ENCODE measurements at places on chromosomes 4 and X.

- DNase-seq: no peak
These were observed 10.8 kb downstream of the PLAC1 start for GRCh38 chrX:134647477-134647877.

DNA sequence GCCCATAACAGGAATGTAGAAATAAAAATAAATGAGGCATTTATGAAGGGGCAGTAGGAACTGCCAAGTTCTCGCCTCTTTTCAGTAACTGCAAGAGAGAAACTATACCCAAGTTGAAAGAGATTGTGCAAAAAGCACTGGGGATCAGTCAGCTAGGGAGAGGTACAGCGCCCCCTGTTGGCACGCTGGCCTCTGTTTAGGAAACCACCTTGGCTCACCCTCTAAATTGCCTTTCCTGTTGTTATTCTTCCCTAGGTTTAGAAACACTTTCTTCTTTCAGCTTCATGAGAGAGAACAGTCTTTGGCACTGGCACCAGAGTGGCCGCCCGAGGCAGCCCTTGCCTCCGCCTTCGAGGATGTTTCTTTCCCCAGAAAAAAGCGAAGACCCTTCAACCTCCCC lies 348.5 kb downstream of the MID1IP1 start:
- no peak for DNase-seq

GRCh38 chrX:6386837-6387236 lies 148.1 kb downstream of the VCX3A start:
- no peak for DNase-seq

GRCh38 chrX:72644946-72645345 lies 69.2 kb downstream of the PHKA1 start:
- DNase-seq: no peak

DNA sequence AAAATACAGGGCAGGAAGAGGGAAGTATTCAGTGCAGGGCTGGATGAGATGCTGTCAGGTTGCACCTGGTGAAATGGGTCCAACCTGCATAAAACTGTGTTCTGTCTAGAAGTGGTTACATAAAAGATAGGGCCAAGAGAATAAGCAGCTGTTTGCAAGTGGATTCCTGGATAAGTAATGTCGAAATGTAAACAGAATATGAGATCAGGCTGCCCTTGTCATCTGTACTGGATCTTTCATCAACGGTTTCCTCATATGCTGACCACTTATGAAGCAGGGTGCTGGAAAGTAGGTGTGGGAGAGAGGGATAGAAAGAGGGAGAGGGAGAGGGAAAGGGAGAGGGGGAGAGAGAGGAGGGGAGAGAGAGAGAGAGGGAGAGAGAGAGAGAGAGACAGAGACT lies 349.8 kb upstream of the CPEB2 start:
- DNase-seq: no peak

DNA sequence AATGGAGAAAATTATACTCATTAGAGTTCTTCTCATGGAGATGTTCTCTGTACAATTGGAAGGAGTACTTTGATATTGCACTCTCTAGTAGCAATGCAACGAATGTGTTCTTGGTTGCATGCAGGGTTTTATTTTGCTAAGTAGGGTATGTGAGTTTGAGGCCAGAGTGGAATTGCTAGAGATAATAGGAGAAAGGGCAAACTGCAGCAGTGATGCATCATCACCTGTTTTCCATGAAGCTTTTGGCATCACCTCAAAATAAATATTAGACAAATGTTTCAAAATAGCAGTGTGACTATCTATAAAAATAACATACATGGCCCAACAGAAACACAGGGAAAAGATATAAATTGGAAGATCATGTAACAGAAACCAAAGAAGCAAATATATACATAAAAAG lies 93.3 kb downstream of the TIGD2 start:
- peak; percentile 17 for DNase-seq

All from brain pericyte (primary cell).